ENCODE measurements at places on chromosomes 13 and 19. TPM values are rescaled to one million over a fixed set of nuclear protein-coding genes. Genes with fewer than 3 reads are reported as not detected.

ZNF506 gene
- 7.1 TPM for total RNA-seq

CRX gene
- total RNA-seq: not detected

CYP4F8 gene
- not detected for total RNA-seq

PGLYRP2 gene
- total RNA-seq: not detected

IGLON5 gene
- under 0.01 TPM for total RNA-seq

ZNF534 gene
- not detected for total RNA-seq
